Activated CD8-positive, alpha-beta memory T cell treated with anti-CD3 and anti-CD28 coated beads for 4 hours (primary cell): ENCODE measurements at places on chromosomes 12 and 14.

DNA sequence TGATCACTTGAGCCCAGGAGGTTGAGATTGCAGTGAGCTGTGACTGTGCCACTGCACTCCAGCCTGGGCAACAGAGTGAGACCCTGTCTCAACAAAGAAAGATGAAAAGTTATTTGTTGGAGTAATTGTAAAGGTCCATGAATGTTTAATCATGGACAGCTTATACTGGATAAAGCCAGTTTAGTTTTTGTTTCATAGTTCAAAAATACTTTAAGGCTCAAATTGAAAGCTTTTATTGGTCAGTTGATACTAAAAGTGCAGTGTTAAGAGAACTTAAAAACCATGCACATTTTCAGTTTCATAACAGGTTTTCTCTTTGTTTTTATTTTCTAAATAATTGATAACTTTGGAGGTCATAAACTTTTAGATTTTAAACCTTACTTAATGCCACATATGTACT is 108.4 kb downstream of the MON2 start:
- no peak for DNase-seq

DNA sequence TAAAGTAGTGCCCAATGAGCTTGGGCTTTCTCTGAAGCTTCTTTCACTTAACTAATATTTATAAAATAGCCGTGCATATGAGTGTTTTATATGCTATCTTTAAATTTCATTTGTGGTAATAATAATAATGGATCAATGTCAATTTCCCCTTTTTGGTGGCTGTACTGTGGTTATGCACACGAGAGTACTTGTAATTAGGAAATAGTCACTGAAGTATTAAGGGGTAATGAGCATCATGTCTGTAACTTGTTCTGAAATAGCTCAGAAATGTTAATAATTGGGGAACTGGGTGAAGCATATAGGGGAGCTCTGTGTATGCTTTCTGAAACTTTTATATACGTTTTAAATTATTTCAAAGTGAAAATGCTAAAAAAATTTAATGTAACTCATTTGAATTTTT is 7.0 kb upstream of the RNASE8 start:
- DNase-seq = no peak

GRCh38 chr12:25553098-25553497 is at the start of gene LMNTD1:
Gene LMNTD1, minus strand, starts transcription at chr12:25553283. Its CDS starts 324 bp downstream, at chr12:25552959.
- no peak for DNase-seq

DNA sequence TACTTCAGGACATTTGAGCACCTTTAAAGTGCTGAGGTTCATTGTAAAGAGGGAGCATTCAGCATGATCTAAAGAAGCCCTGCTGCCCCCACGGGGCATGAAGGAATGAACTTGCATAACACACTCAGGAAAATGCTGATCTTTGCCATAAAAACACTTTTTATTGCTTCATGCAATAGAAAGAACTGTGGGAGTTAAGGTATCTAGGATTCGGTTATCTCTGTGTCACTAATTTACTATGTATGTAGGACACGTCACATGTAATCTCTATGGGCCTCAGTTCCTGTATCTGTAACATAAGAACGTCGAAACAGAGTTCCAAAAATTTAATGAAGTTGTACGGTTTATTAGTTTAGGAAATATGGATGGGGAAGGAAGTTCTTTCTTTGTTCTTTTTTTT is 33.0 kb downstream of the BTBD7 start:
- DNase-seq = no peak

- DNase-seq = no peak
Observed at GRCh38 chr12:108364879-108365278, 25.8 kb upstream of the CMKLR1 start.

- no peak for DNase-seq
Observed at GRCh38 chr12:46569826-46570439, 197.4 kb upstream of the SLC38A2 start.

- no peak for DNase-seq
Observed at GRCh38 chr12:102763471-102763870, 153.6 kb downstream of the PAH start.

DNA sequence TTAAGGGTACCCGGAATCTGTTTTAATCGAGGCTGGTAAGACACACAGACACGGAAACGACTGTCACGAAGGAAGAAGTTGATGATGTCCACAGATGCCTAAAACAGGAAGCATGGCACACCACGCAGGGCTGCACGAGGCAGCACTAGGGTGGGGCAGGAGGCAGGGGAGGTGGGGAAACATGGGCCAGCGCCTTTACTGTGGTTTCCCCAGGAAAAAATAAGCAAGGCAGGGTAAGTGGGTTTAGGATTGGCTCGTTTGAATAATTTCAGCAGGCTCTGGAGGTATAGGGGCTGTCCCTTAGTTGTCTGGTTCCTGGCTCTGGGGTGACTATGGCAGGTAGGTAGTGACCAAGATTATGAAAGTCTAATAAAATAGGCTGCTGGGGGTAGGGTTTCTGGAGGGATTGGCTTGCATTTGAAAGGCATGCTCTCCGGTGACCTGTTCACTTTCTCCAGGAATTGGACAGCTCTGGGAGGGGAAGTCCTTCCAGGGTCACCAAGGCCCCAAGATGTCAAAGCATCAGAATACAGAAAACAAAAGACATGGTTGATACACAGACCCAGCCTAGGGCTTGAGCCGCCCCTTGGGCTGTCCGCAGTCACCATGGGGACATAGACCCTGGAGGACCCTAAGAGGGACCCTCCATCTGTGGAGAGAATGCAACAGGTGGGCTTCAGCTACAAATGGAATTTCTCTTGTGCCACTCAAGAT is 35.3 kb downstream of the MAP1LC3B2 start:
- DNase-seq = no peak

DNA sequence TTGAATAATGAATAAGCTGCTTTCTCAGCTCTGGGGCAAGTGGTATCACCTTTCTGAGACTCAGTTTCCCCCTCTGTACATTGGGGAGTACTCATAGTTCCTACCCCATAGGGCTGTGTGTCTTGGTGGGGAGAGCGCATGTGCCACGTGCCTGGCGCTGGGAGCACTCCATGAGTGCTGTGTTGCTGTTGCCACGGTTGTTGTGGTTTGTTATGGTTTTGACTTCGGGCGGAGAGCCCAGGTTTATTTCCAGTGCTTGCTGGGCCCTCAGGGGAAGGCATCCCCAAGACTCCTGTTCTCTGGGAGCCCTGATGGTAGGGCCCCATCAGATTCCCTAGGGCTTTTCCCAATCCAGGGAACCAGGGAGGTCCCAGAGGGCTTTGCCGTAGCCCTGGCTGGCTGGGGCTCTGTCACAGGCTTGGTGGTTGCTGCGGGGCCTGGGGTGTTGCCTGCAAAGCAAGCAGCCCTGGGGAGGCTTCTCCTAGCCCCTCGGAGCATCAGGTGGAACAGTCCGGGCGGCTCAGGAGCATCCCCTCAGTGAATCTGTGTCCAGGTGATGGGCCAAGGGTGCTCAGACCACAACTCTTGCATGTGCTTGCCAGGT is 18.6 kb downstream of the SH2B3 start:
- DNase-seq = no peak

DNA sequence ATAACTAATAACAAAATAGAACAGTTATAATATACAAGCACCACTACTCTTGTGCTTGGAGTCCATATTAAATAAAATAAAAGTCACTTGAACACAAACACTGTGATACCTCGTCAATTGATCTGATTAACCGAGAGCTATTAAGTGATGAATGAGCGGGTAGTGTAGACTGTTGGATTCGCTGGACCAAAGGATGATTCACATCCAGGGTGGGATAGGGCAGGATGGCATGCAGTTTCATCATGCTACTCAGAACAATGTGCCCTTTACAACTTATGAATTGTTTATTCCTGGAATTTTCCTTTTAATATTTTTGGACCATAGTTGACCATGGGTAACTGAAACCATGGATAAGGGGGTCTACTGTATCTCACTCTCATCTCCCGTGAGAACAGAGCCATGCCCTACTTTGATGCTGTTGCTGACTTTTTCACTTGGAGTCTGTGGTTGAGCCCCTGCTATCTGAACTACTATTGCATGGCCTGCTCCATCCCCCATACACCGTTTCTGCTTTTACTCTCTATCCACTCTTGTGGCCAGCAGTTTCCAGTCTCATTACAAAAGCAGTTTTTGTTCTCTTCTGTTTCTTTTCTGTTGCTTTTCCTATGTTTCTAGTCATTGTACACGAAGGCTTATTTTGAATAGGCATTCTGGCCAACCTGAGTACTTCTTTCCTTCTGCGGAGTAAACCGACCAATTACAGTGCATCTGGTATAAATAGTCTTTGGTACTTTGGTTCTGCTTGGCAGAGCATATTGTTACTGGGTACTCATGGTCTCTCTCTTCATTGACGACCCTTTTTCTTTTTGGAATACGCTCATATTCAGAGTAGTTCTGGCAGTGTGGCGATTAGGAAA is 12.2 kb downstream of the TMTC2 start:
- no peak for DNase-seq

DNA sequence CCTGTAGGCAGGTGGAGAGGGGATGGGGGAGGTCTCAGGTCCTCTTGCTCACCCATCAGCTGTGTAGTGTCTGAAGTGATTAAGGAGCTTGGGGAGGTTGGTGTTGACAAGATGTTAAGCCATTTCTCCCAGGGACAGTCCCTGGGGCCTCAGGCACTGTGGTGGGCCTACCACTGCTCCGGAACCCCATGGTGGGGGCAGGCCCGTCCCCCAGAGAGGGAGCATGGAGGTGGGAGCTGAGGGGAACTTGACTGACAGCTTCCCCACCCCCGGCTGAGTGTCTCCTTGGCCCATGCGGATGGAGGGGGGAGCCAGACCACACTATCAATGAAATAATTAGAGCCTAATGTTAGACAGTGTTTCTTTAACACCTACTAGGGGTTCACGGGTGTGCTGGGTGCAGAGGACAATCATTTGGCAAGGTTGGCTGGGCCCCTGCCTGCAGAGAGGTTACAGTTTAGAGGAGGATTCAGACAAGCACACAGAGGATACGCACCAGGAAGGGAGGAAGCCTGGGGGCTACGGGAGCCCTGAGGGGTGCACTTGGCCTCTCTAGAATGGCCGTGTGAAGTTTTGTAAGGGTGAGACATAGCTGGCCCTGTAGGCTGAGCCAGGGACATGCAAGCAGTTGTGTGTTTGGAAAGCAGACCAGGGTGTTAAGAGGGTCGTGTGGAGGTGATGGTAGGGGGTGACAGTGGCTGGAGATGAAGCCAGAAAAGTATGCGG is 19.3 kb upstream of the KRT80 start:
- DNase-seq = no peak

DNA sequence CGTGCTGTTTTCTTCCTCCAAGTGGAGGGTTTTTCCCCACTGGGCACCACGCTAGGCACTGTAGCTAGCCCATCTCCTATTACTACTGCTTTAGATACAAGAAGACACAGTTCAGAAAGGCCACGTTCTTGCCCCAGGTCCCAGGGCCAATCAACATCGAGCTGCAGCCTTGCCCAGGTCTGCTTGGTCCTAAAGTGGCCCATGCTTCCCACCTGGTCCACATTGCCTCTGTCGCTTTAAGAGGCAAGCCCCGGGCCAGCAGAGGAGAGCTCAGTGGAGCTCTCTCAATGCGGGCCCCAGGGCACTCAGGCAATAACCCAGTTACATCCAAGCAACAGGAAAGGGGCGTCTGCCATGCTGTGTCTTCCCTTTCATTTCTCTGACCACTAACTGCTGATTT is 148.1 kb downstream of the CALM1 start:
- no peak for DNase-seq

DNA sequence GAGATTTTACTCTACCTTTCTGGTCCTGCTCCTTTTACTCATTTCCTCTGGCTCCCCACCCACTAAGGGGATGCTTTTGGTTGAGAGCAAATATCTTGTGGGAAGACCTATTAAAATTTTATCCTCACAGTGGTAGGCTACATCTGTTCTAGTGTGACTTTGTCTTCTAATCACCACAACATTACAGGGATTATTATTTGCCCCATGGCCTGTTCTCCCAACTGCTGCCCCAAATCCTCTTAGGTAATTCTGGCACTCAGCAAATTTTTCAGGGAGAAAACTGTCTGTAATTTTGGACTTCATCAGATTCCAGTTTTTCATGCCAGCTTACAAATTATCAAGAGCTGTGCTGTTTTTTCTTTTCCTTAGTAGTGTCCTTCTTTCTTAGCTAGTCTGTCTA is 172.3 kb downstream of the GPHN start:
- no peak for DNase-seq

DNA sequence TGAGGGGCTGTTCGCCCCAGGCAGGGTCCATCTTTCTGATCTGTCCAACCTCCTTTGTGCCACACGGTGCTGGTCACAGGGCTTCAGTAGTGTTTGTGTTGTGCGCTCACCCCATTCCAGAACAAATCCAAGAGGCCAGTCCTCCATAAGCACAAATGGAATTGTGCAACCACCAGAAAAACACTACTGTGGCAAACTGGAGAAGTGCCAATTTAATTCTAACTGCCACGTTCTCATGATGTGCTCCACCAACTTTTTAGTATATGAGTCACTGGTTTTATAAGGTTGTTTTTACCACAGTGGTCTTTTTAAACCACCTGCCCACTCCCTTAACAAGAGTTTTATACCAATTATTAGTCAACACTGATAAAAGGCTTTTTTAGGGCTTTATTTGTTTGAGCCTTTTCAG is 380.2 kb downstream of the NAV3 start:
- DNase-seq = no peak

GRCh38 chr14:95479494-95479893 is 37.0 kb downstream of the SYNE3 start:
- DNase-seq = no peak

DNA sequence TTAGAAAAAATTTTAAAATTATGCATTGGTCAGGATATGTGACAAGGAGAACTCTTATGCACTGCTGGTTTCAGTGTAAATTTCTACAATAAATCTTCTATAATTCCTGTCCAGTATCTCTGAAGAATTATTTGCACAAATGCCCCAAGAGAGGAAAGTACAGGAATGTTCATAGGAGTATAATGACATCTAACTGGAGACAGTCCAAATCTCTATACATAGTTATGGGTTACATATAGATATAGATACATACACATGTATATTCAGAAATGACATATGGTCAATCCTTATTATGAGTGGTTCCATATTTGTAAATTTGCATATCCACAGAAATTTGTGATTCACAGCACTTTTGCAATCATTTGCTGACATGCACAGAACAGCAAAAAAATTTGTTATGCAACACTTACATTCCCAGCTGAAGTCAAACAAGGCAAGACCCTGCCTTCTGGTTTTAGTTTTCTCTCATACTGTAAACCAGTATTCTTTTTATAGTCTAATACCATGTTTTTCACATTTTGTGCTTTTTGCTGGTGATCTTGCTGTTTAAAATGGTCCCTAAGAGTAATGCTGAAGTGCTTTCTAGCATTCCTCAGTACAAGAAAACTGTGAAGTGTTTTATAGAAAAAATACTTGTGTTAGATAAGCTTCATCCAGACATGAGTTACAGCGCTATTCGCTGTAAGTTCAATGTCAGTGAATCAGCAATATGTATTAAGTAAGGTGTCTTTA is 103.8 kb downstream of the SLC16A7 start:
- DNase-seq = no peak

- DNase-seq = no peak
Observed at GRCh38 chr12:89919241-89919906, 210.7 kb upstream of the ATP2B1 start.

- DNase-seq = no peak
Observed at GRCh38 chr12:94078138-94078723, 70.1 kb upstream of the PLXNC1 start.

GRCh38 chr12:52672321-52672933 is 7.8 kb downstream of the KRT1 start:
- no peak for DNase-seq
